ENCODE measurements at places on chromosomes 6 and 20. TPM values are rescaled to one million over a fixed set of nuclear protein-coding genes. Genes with fewer than 3 reads are reported as not detected.

DNA sequence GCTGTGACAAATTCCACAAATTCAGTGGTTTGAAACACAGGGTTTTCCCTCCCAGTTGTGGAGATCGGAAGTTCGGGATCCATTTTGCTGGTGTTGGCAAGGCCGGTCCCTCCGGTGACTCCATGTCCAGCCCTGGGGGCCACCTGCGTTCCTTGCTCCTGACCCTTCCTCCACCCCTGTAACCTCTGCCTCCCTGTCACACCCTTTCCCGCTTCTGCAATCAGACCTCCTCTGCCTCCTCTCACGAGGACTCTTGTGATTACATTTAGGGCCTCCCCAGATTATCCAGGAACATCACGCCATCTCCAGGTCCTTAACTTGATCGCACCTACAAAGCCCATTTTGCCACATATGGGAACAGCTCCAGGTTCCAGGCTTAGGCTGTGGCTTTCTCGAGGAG lies 12.5 kb downstream of the RPS6KA2 start:
- DNase-seq, result no peak

DNA sequence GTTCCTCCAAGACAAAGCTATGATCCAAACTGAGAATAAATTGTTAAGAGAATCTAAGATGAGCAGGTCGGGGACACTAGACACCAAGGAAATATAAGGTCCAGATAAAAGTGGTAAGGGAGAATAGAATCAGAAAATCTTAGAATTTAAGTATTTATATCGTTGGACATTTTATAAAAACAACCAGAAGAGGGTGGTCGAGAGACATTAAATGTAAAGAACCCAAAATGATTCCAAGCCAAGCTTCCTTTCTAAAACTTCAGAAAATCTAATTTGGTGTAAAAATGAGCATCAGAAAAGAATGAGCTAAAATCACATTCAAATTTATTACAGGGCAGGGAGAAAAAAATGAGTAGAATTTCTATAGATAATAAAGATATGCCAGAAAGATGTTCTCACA lies 97.8 kb upstream of the OGFRL1 start:
- peak; percentile 34 for DNase-seq

Gene SUMO4
- 0.63 TPM for total RNA-seq

GRCh38 chr20:33894798-33895197 lies 83.7 kb downstream of the CHMP4B start:
- no peak for DNase-seq

Gene OPRM1
- total RNA-seq, result not detected

DNA sequence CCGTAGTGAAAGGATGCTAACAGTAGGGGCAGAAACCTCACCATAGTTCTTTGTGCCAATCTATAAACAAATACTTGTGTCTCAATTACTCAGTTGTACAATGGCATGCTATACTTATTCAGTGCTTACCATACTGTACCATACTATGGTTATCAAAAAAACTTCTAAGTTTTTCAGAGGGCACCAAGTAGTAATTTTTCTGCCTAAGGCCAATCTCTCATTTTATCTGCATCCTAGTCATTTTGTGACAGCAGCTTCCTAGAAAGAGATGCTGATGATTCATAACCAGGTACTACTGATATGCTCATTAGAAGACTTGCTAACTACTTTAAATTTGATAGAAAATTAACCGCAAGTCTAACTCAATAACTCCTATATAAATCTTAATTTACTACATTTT lies 42.9 kb downstream of the TMEM244 start:
- no peak for DNase-seq

DNA sequence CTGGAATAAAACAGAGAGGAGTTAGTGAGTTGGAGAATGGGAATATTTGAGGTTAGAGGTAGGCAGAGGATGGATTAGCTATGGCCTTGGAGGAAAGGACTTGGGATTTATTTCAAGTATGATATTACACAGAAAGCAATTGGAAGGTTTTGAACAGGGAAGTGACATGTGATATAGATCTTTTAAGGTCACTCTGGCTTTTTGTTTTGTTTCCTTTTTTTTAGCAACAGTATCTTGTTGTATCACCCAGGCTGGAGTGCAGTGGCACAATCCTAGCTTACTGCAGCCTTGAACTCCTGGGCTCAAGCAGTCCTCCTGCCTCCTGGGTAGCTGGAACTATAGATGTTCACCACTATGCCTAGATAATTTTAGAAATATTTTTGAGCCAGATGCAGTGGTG lies 190.3 kb downstream of the UTRN start:
- DNase-seq, result no peak

DNA sequence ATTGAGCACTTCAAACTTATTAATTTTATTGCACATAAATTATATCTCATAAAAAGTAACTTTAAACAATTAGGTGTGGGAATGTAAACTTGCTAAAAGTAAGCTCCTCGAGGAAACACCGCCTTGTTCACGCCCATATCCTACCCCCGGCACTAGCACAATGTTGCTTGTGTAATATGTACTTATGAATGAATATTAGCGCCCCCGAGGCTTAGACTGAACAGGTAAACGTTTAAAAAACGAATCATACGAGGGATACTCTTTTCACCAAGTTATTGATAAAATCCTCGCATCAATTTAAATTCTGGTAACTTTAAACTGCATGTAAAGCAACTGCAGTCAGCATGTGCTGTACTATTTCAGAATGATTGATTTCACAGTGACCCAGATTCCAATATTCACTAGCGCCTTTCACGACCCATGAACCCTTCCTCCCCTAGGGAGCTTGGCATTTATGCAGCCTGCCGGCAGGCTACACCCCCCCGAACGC lies 637 bp downstream of the TFB1M start:
- no peak for DNase-seq

- DNase-seq, result no peak
Observed at GRCh38 chr6:79167931-79168694, 66.4 kb downstream of the HMGN3 start.

Gene ABCF1
- 60.7 TPM for total RNA-seq

Gene PTK7
- 98.2 TPM for total RNA-seq

DNA sequence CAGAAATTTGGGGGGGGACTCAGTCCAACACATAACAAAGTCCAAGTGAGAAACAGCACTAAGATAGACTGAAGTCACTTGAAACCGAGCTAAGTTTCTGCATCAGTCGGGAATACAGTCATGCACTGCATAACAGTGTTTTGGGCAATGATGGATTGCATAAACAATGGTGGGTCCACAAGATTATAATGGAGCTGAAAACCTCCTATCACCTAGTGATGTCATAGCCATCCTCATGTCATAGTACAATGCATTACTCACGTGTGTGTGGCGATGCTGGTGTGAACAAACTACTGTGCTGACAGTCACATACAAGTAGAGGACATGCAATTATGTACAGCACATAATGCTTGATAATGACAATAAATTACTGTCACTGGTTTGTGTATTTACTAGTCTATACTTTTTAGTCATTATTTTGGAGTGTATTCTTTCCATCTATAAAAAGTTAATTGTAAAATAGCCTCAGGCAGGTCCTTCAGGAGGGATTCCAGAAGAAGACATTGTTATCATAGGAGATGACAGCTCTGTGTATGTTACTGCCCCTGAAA lies 154.5 kb upstream of the ECI2 start:
- DNase-seq, result no peak

- peak; percentile 40 for DNase-seq
Observed at GRCh38 chr6:137647762-137648447, 153.7 kb upstream of the OLIG3 start.

GRCh38 chr20:38346247-38346651 lies at the start of gene LBP:
Gene LBP (plus strand): TSS chr20:38346482. CDS start chr20:38346517, 35 bp downstream.
- DNase-seq, result no peak

Gene CLPSL2
- not detected for total RNA-seq

Gene CYP21A2
- not detected for total RNA-seq

DNA sequence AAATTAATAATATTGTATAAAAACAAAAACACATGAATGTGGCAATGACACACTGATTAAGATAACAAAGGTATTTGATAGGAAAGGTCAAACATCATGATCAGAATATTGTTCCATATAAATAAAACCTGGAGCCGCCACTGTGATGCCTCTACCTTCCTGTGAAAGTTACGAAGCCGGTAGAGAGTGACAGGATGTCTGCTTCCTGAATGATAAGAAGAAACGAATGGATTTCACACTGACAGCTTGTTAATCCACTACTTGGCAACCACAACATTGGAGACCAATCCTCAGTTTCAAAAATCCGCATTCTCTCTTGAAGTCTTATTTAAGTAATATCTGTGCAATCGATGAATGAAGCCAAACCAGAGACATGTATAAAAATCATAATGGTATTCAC lies 315.1 kb downstream of the HDGFL1 start:
- DNase-seq, result no peak

GRCh38 chr6:35019831-35020230 lies 121.3 kb downstream of the TCP11 start:
- no peak for DNase-seq

DNA sequence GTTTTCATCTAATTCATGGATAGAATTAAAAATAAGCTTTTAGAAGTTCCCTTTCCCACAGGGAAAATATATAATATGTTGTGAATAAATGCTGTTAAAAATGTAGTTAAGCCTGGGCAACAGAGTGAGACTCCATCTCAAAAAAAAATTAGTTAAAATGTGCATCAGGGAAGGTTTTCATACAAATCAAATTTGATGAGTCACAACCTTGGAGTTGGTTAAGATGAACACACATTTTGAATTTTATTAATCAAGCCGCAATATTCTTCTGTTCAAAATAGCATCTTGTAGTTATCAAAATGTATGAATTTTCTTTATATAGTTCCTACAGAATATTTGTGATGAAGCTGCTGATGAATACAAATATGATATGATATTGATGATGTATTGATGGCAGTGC lies 30.9 kb upstream of the SERPINB9 start:
- DNase-seq, result no peak

- no peak for DNase-seq
Observed at GRCh38 chr6:14950103-14950969, 295.5 kb upstream of the JARID2 start.

- DNase-seq, result no peak
Observed at GRCh38 chr6:131250122-131250521, 114.9 kb downstream of the AKAP7 start.

Gene PHF1
- 47.5 TPM for total RNA-seq

GRCh38 chr6:71411882-71412281 lies 123.3 kb downstream of the OGFRL1 start:
- no peak for DNase-seq

DNA sequence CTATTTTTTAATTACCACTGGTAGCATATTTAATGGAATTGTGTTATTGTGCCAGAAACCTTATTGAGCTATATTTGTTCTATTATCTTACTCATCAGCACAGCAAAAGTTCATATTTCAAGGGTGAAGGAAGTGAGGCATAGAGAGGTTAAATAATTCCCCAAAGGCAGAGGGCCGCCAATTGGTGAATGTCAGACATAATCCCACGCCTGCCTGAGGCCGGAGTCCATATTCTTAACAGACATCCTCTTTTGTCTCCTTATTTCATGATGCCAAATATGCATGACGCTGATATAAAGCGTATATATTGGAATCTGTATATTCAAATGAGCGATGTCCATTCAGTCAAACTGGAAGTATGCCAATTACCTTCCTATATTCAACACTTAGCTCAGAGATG lies 505.0 kb upstream of the SLC35B3 start:
- DNase-seq, result no peak

All from HFFc6 (cell line).